Muscle of leg (tissue), 16 donors: ENCODE measurements at places on chromosomes 6 and 20. TPM values are rescaled to one million over a fixed set of nuclear protein-coding genes. Genes with fewer than 3 reads are reported as not detected.

KAT14 gene
- total RNA-seq = 15.6 TPM

PI3 gene
- not detected for total RNA-seq

GSTA3 gene
- not detected for total RNA-seq

GRCh38 chr20:63100174-63100925, 93.6 kb upstream of the BHLHE23 start:
- H3K4me3 ChIP-seq = no peak overlapping the region
- no peak for DNase-seq
- H3K27me3 ChIP-seq = peaks cover 48% of the 10 kb centered on the region
- no peak overlapping the region for H3K27ac ChIP-seq
- no peaks in the 10 kb centered on the region for H3K36me3 ChIP-seq
- peaks cover 6% of the 10 kb centered on the region for H3K4me1 ChIP-seq

DNA sequence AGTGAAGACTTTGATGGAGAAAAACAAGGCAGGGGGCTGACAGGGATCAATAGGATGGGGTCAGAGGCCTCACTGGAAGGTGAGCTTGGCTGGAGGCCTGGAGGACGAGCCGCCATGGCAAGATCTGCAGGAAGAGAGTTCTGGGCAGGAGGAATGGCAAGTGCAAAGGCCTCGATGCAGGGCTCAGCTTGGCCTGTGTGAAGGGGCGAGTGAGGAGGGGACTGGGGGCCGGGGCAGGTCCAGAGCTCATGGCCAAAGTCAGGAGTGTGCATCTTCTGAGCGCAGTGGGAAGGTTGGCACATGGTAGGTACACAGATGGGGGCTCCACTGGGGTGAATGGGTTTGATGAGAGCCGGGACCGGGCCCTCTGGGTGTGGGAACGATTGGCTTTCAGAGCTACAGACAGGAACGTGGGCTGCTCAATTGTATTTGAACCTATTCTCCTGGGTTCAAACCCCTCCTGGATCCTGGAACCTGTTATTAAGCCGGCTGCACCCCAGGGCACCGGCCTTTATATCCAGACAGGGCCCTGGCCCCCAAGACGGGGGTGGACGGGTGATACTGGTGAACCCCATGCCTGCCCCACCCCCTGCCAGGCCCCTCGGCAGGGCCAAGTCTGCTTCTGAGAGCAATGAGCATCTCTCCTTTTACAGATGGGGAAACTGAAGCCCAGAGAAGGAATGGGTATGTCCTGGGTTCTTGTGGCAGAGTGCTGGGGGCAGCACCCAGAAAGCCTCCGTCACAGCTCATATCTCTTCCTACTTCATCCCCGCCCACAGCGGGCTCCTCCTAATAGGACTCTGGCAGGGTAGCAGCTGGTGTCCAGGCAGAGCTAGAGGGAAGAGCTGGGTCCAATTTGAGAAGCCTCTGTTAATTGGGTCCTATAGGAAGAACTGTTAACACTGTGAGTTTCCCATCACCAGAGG, 106.1 kb downstream of the CEBPB start:
- no peaks in the 10 kb centered on the region for H3K27me3 ChIP-seq
- H3K4me1 ChIP-seq = peaks cover 24% of the 10 kb centered on the region
- no peak for DNase-seq
- no peaks in the 10 kb centered on the region for H3K36me3 ChIP-seq
- no peak overlapping the region for H3K4me3 ChIP-seq

DNA sequence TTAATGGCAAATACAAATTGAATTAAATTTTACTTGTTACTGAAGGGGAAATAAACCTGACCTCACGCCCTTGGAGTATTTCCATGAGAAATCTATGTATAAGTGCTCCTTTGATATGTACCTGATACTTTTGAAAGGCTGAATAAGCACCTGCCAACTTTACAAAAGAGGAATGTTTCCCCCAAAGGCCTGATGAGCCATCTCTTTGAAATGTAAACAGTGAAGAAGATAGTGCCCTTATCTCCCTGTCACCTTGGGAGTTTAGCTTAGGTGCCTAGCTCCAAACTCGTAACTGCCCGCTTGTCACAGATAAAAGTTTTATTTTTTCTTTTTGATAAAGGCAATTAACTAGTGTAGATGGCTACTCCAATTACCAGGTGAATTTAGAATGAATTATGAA, 1.1 kb upstream of the ZNF343 start:
- no peak overlapping the region for H3K27ac ChIP-seq
- DNase-seq = no peak
- H3K4me1 ChIP-seq = peaks cover 13% of the 10 kb centered on the region
- no peaks in the 10 kb centered on the region for H3K36me3 ChIP-seq

DNA sequence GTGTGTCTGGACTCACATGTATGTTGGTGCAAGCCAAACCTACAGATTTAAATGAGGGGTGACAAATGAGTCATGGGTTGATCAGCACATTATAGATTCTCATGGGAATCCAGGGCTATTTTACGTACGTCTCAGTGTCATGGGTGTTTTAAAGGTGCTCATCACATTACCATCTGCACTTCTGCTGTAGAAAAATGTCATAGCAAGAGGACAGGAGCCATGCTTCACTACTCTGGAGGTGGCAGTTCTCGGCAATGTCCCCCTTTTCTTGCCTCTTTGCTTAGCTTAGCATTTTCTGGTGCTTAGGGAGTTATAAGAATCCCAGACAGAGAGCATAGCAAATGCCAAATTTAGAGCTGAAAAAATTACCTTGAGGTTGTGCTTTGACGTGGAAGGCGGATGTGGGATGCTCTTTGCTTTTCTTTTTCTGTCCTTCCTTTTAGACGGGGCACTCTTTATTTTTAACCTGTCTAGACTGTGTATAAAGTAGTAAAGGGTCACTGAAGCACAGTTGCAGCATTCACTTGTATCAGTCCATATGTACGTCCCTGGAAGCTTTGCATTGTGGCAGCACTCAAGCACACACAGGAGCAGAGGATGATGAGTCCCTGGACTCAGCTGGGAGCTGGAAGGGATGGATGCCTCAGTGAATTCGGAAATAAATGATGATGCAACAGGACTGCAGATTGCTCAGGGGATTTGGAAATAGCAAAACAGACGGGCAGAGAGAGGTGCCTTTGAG, 139.7 kb downstream of the SYNDIG1 start:
- DNase-seq = no peak
- no peaks in the 10 kb centered on the region for H3K36me3 ChIP-seq
- H3K4me3 ChIP-seq = no peak overlapping the region
- no peak overlapping the region for H3K27ac ChIP-seq
- peaks cover 2% of the 10 kb centered on the region for H3K27me3 ChIP-seq

GRCh38 chr20:23666698-23667097, 22.1 kb downstream of the CST4 start:
- no peak overlapping the region for H3K27ac ChIP-seq
- H3K4me1 ChIP-seq = peaks cover 4% of the 10 kb centered on the region
- no peak overlapping the region for H3K4me3 ChIP-seq

GRCh38 chr6:156279261-156279969, 497.8 kb upstream of the ARID1B start:
- H3K4me1 ChIP-seq = peaks cover 5% of the 10 kb centered on the region
- H3K27me3 ChIP-seq = no peaks in the 10 kb centered on the region
- no peaks in the 10 kb centered on the region for H3K36me3 ChIP-seq
- H3K27ac ChIP-seq = no peak overlapping the region
- H3K4me3 ChIP-seq = no peak overlapping the region
- peak; percentile 66 for DNase-seq

GRCh38 chr6:112044196-112044595, 9.7 kb upstream of the CCN6 start:
- no peak for DNase-seq
- no peaks in the 10 kb centered on the region for H3K27me3 ChIP-seq
- no peaks in the 10 kb centered on the region for H3K36me3 ChIP-seq

- no peak overlapping the region for H3K4me3 ChIP-seq
- no peaks in the 10 kb centered on the region for H3K4me1 ChIP-seq
- H3K27ac ChIP-seq = no peak overlapping the region
- no peaks in the 10 kb centered on the region for H3K27me3 ChIP-seq
- DNase-seq = no peak
Measured at GRCh38 chr6:73929405-73929804, 233.4 kb downstream of the CD109 start.

DNA sequence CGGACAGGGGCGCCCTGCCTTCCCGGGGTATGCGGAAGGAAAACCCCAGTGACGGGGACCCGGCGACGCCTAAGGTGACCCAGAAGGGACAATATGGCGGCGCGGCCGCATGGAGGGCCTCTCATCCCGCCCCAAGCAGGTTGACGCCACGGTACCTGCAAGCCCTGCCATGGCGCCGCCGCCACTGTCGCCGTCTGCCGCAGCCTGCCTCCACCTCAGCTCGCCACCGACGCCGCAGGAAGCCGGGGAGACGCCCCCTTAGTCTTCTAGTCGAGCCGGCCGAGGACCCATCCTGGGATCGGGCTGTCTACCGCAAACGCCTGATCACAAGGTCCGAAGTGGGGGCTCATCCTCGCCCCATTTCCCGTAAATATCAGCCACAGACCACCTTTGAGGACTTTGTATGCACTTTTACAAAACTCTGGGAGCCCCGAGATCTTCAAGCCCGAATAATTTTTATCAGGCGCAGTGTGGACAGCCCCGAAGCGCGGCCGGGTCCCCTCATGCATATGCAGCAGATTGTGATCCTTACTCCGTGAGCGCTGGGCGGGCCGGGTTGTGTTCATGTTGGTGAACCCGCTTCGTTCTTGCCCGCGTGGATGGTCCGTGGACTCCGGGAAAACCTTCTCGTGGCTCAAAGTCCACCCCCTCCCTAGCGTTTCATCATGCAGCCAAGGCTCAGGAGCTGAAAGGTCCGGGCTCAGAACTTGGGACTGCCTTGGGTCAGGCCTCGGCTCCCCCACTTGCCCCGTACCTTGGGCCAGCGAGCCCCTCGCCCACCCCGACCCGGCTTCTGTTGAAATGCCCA, at the start of gene BLCAP:
Gene BLCAP (minus strand): TSS at position 239 of the 808 bp plus-strand sequence. CDS start 8,702 bp downstream, outside the sequence.
- H3K36me3 ChIP-seq = peaks cover 11% of the 10 kb centered on the region
- peak within 1 kb of the TSS; percentile 96 for H3K27ac ChIP-seq
- DNase-seq = peak; percentile 93
- peak within 1 kb of the TSS; percentile 100 for H3K4me3 ChIP-seq
- peaks cover 33% of the 10 kb centered on the region for H3K4me1 ChIP-seq

GRCh38 chr20:49690899-49691620, 22.6 kb downstream of the B4GALT5 start:
- H3K4me3 ChIP-seq = no peak overlapping the region
- H3K36me3 ChIP-seq = no peaks in the 10 kb centered on the region
- no peaks in the 10 kb centered on the region for H3K27me3 ChIP-seq

DNA sequence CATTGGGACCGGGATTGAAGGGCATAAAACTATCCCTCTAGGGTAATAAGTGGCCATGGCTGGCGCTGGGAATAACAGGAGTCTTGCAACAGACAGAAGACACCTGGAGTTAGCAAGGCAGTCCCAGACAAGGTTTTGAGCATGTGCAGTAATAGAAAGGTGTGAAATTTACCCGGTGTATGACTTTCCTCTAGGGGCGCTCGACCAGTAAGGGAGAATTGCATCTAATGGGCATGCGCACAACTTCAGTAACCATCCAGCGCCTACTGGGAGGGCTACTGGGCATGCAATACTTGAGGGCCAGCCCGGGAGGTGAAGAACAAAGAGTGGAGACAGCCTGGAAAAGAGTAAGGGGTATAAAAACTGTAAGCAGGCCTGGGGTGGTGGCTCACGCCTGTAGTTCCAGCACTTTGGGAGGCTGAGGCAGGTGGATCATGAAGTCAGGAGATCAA, 32.7 kb downstream of the SERPINB6 start:
- H3K27me3 ChIP-seq = no peaks in the 10 kb centered on the region
- H3K27ac ChIP-seq = no peak overlapping the region
- H3K36me3 ChIP-seq = no peaks in the 10 kb centered on the region
- H3K4me1 ChIP-seq = no peaks in the 10 kb centered on the region

- no peaks in the 10 kb centered on the region for H3K36me3 ChIP-seq
- no peaks in the 10 kb centered on the region for H3K27me3 ChIP-seq
- H3K27ac ChIP-seq = no peak overlapping the region
- no peaks in the 10 kb centered on the region for H3K4me1 ChIP-seq
- no peak overlapping the region for H3K4me3 ChIP-seq
- DNase-seq = no peak
Measured at GRCh38 chr6:95679981-95680380, 102.6 kb downstream of the MANEA start.

DNA sequence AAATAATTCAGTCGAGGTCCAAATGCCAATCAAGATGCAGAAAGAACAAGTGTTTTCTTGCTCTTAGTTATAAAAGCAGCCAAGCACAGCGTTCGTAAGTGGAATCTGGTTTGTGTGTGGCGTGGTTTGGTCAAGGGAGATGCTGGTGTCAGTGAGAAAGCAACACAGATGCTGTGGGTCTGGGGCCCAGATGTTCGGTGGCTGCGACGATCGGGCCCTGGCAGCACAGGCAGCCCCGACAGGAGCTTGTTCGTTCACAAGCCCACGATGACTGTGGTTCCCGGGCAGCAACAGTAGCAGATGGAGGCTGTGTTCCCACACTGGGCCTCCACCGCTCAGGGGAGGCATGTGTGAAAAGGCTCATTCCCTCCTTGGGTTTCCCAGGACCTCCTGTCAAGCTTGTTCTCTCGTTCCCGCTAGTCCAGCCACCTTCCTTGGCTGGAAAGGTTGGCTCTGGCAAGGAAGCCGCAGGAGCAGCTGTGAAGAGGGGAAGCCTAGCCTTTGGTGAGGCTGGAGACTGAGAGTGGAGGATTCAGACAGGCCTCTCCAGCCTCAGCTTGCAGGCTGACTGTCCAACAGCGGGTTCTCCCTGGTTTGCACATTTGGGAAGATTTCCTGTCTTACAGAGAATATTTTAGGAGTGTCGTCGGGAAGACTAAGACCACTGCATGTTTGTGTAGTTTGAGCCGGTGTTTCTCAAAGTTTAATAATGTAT, 304.7 kb downstream of the QKI start:
- no peaks in the 10 kb centered on the region for H3K36me3 ChIP-seq
- H3K27me3 ChIP-seq = no peaks in the 10 kb centered on the region
- DNase-seq = no peak
- H3K4me1 ChIP-seq = peaks cover 6% of the 10 kb centered on the region

- peak; percentile 42 for DNase-seq
- no peaks in the 10 kb centered on the region for H3K4me1 ChIP-seq
- no peak overlapping the region for H3K4me3 ChIP-seq
- H3K27me3 ChIP-seq = no peaks in the 10 kb centered on the region
- H3K27ac ChIP-seq = no peak overlapping the region
- H3K36me3 ChIP-seq = no peaks in the 10 kb centered on the region
Measured at GRCh38 chr20:23889775-23890187, 10.2 kb upstream of the CST5 start.

- H3K4me3 ChIP-seq = no peak overlapping the region
- H3K27me3 ChIP-seq = peaks cover 2% of the 10 kb centered on the region
- DNase-seq = peak; percentile 44
Measured at GRCh38 chr6:14585689-14586088, 468.1 kb downstream of the CD83 start.

DNA sequence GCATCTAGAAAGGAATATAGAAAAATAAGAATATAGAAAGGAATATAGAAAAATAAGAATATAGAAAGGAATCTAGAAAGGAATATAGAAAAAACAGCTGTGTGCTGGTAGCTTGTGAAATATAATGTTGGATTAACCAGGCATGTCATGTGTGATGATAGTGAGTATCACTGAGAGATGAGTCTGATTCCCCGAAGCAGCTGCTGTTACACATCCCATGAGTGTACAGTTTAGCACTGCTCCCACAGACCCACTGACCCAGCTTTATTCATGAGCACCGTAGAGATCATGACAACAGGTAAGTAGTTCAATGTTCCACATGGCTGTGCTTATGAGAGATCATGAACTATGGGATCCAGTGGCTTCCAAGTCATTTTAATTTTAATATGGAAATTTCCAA, 64.8 kb downstream of the SLC22A3 start:
- no peaks in the 10 kb centered on the region for H3K27me3 ChIP-seq
- no peak overlapping the region for H3K4me3 ChIP-seq
- DNase-seq = no peak
- peaks cover 12% of the 10 kb centered on the region for H3K4me1 ChIP-seq
- no peaks in the 10 kb centered on the region for H3K36me3 ChIP-seq
